Omental fat pad (tissue), 4 donors: ENCODE measurements at places on chromosomes 11 and 22. TPM values are rescaled to one million over a fixed set of nuclear protein-coding genes. Genes with fewer than 3 reads are reported as not detected.

Gene ST14
- 15.6 TPM for total RNA-seq

Gene PHF21B
- total RNA-seq, result not detected

Gene C22orf42
- total RNA-seq, result not detected

Gene CCDC157
- 0.95 TPM for total RNA-seq

Gene ENTHD1
- total RNA-seq, result not detected

Gene MUC15
- total RNA-seq, result not detected

Gene TBX10
- total RNA-seq, result not detected

Gene ARHGAP42
- total RNA-seq, result 18.7 TPM

Gene FAM227A
- 7.3 TPM for total RNA-seq

Gene MAPK1
- 32.9 TPM for total RNA-seq

Gene SNX32
- total RNA-seq, result 1.3 TPM

Gene PNPLA5
- total RNA-seq, result not detected

Gene ANO1
- 1.7 TPM for total RNA-seq

Gene TSGA10IP
- not detected for total RNA-seq

Gene RBM4B
- 10.4 TPM for total RNA-seq

Gene SLC22A9
- total RNA-seq, result not detected

Gene PISD
- 165 TPM for total RNA-seq

Gene CCDC73
- total RNA-seq, result not detected

Gene OR5P2
- total RNA-seq, result 0.84 TPM

Gene GAL3ST3
- 1.2 TPM for total RNA-seq

Gene CHRM1
- not detected for total RNA-seq

Gene KRTAP5-9
- not detected for total RNA-seq

Gene RAB39A
- total RNA-seq, result 1.9 TPM

Gene OR52N2
- not detected for total RNA-seq

Gene CARNS1
- total RNA-seq, result 5.1 TPM

Gene AP1B1
- total RNA-seq, result 77.3 TPM

Gene EPS8L2
- 25.1 TPM for total RNA-seq

Gene NRXN2
- total RNA-seq, result 2.3 TPM

Gene SLC6A5
- total RNA-seq, result not detected

Gene MPZL2
- total RNA-seq, result 37.5 TPM

Gene UPK3A
- total RNA-seq, result not detected

Gene C11orf16
- not detected for total RNA-seq

Gene ARHGAP8
- total RNA-seq, result not detected

Gene MACROD1
- total RNA-seq, result 40.9 TPM

Gene RASL10A
- total RNA-seq, result not detected

Gene PDXP
- total RNA-seq, result 4.8 TPM

Gene KDELR3
- 10.2 TPM for total RNA-seq

Gene EED
- total RNA-seq, result 13.2 TPM

Gene CDCA5
- total RNA-seq, result 1.4 TPM

Gene MMP1
- not detected for total RNA-seq

Gene NUDT8
- 12.4 TPM for total RNA-seq

Gene PHOX2A
- not detected for total RNA-seq

Gene TMEM121B
- total RNA-seq, result 0.63 TPM

Gene NLRP14
- total RNA-seq, result not detected

Gene FGF4
- not detected for total RNA-seq

Gene ARHGAP20
- 29.1 TPM for total RNA-seq

Gene TTC28
- total RNA-seq, result 44.7 TPM

Gene OR4D5
- not detected for total RNA-seq

Gene MS4A5
- not detected for total RNA-seq

Gene MRGPRX4
- total RNA-seq, result not detected

Gene CCDC15
- 1.1 TPM for total RNA-seq

Gene TENM4
- total RNA-seq, result 18.9 TPM

Gene JAM3
- total RNA-seq, result 20.4 TPM
